CMK (cell line): ENCODE measurements at places on chromosomes 2 and 18.

GRCh38 chr2:144603334-144603733 lies 83.4 kb upstream of the ZEB2 start:
- no peak for DNase-seq

DNA sequence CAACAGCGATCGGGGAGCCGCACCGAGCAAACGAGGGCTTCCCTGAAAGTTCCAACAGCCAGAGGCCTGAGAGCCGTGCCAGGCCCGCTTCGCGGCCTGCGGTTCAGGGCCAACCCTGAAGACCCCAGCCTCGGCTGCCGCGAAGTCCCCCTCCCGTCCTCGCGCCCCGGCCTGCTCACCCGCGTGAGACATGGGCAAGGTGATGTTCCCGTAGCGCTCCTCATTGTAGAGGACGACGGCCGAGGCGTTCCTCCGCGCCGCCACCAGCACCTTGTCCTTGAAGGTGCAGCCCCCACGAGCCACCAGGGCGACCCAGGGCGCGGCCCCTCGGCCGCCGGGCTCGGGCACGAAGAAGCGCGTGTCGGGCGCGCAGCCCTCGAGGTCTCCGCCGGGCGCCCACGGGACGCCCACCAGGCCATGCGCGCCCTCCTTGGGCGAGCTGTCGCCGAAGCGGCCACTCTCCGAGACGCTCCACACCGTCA lies 510 bp downstream of the RNF149 start:
- no peak for DNase-seq

- no peak for DNase-seq
These were observed 294.5 kb upstream of the NT5C1B start for GRCh38 chr2:18883616-18884456.

DNA sequence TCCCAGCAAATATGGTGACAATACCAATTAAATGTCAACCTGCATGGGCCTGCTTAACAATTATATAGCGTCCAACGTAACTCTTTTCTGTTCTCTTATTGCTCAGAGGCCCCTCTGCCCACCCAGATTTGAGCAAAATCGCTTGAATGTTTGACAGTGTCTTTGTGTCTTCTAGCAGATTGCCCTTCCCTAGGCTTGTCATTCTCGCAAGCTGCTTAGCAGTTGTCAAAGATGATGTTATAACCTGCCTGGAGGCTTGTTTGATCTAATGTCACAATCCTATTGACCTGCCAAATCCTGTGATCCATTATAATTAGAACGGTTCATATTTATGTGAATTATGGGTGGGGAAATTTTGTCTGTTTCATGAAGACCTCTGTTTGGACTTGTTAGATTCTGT lies 108.8 kb downstream of the FARSB start:
- DNase-seq, result no peak

GRCh38 chr2:207930747-207931146 lies 94.6 kb downstream of the PLEKHM3 start:
- DNase-seq, result no peak

DNA sequence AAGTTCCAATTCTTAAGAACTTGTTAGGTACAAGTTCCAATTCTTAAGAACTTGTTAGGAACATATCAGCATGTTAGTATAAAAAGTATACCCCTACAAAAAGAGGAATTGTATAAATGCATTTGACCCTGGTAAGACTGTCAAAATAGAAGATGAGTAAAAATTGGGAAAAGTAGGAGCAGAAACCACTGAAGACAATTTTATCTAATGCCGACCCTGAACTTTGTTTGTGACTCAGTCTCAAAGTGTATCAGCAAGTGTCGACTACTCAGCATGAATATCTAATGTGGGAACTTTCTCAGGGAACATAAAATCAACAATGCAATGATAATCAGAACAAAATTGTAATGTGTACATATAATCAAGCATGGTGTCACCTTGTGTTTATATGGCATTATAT lies 583 bp upstream of the CD226 start:
- no peak for DNase-seq

GRCh38 chr2:67867735-67868134 lies 195.1 kb downstream of the C1D start:
- no peak for DNase-seq

GRCh38 chr2:239177325-239177724 lies 223.5 kb downstream of the HDAC4 start:
- DNase-seq, result no peak

- no peak for DNase-seq
These were observed 176.5 kb downstream of the FAM210A start for GRCh38 chr18:13549880-13550232.

DNA sequence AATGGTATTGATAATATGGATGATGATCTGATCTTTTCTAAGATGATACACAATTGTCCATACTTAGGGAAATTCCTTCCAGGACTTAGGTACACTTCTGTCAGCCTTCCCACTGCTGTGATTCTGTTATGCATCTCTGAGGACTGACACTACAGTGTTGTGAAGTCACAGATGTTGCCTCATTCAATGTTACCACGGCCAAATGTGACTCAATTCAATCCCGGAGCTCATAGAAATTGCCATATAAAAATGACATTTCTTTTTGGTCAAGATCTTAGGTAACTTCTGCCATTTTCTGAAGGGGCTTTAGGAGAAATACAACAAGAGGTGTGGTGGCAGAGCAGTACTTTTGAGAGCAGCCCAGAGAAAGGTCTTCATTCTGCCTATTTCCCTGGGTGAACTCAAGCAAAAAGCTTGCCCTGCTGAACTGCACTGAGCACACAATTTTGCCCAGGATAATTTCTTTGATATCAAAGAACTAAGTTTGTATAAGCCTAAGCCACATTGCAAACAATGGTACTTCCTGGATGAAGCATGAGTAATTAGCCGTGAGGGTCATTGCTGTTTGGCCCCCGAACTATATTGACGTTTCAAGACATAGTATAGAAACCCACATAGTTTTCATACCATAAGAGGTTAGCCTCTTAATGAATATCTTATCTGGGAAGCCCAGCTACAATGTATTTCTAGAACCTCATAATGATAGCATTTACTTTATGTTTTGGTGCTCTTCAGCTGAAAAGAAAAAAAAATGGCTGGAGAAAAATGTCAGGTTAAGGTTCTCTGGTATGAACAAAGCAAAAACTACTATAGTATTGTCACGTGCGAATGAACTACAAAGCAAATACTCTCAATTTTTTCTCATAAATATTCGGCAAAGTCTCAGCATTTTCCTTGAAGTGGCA lies 437.4 kb downstream of the MEIS1 start:
- DNase-seq, result no peak

DNA sequence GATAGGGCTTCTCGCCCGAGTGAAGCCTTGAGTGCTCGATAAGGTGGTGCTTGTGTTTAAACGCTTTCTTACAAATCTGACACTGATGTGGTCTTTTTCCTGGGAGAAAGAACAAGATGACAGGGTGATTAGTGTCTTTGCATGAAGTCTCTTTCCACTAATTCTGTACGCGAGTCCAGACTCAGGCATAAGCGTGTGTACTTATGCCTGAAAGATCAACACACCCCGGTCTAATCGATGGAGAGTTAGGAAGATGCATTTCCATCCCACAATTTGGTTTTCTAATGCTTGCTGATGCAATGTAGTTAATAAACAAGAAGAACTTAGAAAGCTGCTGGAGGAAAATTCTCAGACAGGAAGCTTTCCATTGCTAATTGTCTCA lies 130.0 kb downstream of the ZEB2 start:
- no peak for DNase-seq
